ENCODE measurements at places on chromosomes 3 and 15. TPM values are rescaled to one million over a fixed set of nuclear protein-coding genes. Genes with fewer than 3 reads are reported as not detected.

Gene WNT5A
- total RNA-seq = 39.0 TPM

Gene PML
- 21.3 TPM for total RNA-seq

Gene CPN2
- not detected for total RNA-seq

Gene KIF23
- total RNA-seq = 23.3 TPM

Gene ATP13A5
- not detected for total RNA-seq

Gene MOBP
- not detected for total RNA-seq

Gene CADPS
- 0.40 TPM for total RNA-seq

Gene SEMA3B
- total RNA-seq = 11.1 TPM

Gene GOLGA8T
- total RNA-seq = 0.26 TPM

Gene IL5RA
- not detected for total RNA-seq
